ENCODE measurements at places on chromosomes 3 and 15.
A peak's percentile ranks its signal among the peaks of the same experiment; 100 is the strongest.

- no peak for DNase-seq
Measured at GRCh38 chr3:143469159-143469558, 349.6 kb downstream of the CHST2 start.

DNA sequence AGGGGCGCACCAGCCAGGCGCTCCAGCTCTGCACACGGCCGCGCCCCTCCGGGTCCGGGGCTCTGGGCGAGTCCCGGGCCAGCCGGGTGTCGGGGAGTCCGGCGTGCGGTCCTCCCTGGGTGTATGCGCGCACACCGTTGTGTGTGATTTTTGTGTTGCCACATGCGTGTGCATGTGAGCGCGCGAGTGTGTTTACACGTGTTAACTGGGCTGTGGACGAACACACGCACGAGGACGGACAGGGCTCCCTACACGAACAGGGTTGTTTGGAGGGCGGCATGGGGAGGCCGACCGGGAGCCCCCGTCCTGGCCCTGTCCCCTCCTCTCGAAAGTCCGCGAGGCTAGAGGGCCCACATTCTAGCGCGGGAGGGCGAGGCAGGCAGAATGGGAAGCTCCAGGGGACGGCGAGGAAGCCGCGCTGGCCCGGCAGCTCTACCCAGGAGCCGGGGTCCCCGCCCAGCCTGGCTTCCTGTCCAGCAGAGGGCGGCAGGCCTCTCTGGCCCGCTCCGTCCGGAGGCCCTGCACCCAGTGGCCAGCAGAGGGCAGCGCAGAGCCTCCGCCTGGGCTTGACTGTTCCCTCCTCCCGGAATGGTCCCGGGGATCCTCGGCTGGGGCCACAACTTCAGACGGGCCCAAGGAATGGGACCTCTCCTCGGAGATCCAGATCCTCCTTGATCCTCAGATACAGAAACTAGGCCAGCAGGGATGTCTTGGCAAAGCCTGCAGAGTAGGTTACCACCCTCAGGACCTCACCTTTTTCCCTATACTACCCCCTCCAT is 611 bp upstream of the LINGO1 start:
- DNase-seq = peak; percentile 53

GRCh38 chr3:78812166-78812565 is 955.6 kb downstream of the ROBO1 start:
- no peak for DNase-seq

DNA sequence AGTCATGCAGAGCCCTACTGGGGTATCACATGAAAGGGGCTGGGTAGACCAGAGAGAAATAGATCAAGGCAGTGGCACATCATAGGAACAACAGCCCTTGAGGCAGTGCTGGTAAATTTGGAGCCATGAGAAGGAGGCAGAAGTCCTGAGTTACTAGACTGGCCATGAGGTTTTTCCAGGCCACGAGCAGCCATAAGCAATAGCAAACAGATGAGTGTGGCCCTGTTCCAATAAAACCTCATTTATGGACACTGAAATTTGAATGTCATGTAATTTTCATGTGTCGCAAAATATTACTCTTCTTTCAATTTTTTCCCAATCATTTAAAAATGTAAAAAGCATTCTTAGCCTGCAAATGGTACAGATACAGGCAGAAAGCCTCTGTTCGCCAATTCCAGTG is 28.1 kb upstream of the LRRN1 start:
- no peak for DNase-seq

DNA sequence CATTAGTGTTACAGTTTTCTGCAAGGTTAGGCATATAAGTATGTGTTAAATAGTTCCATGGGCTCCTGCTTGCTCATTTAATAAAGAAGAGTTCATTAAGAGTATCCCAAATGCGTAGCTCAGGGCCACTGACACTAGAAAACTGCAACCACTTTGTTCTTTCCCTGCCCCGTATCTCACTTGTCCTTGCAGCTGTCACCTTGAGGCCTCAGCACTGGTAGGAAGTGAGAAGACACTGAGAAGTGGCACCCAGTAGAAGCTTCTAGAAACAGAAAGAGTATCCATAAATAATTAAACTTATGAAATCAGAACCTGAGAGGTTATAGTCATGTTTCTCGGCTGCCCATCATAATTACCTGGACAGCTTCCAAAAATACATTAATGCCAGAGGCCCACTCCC is 266.0 kb downstream of the KCNMB2 start:
- DNase-seq = peak; percentile 10

GRCh38 chr3:355622-356021 is 159.1 kb downstream of the CHL1 start:
- no peak for DNase-seq

DNA sequence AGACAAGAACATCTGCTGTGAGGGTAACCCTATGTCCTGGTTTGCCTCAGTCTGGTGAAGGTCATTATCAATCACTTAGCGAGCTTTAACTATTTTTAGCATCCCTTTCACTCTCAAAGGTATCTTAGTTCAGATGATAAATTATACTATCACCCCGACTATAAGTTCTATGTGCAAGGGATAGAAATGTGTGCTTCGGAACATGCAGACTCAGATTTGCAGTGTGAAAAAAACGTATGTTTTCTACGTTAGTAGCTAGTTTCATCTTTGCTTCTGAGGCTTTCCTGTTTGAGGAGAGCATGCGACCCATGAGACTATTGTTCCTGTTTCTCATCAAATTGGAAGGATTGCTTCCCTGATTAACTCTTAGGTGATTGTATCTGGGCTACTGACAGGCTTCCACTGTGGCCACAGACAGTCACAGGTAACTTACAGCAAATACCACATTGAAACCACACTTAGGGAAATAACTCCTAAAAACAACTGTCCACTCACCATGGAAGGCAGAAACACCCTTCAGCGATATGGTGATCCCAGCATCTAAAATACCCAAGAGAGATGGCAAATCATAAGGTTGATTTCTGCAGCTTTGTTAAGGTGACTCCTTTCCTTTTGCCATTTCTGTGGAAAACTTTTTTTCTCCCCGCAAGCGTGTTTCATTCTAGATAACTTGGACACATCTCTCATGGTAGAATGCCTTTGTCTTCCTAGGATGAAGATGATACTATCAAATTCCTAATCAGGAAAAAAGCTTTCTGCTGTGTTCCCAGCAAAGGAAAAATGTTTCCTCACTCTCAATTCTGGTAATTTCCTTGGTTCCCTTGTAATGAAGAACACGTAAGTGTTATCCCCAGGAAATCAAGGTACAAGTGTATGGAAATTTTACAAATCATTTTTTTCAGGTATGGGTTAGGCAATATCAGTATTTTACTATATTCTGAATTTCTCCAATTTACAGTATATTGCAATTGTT is 5.2 kb downstream of the GCSAM start:
- DNase-seq = no peak

- peak; percentile 20 for DNase-seq
Measured at GRCh38 chr3:12969486-12969885, 103.7 kb downstream of the IQSEC1 start.

GRCh38 chr15:91524534-91524933 is 329.0 kb upstream of the SLCO3A1 start:
- no peak for DNase-seq

DNA sequence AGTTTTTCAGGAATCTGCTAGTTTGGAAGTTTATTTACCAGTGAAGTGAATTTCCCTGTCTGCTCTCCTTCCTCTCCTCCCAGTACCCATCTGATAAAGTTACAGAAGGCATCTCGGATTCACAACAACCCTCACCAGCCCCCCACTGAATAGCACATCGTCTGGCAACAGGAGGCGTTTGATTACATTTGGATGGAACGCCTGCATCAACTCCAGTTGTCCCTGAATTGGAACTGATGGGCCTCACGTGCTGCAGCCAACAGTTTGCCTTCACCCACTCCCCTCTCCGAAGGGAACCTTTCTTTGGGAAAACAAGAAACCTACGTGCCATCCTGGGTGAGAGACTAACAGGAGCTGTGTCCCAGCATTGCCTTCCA is 59.5 kb upstream of the BCL6 start:
- no peak for DNase-seq

DNA sequence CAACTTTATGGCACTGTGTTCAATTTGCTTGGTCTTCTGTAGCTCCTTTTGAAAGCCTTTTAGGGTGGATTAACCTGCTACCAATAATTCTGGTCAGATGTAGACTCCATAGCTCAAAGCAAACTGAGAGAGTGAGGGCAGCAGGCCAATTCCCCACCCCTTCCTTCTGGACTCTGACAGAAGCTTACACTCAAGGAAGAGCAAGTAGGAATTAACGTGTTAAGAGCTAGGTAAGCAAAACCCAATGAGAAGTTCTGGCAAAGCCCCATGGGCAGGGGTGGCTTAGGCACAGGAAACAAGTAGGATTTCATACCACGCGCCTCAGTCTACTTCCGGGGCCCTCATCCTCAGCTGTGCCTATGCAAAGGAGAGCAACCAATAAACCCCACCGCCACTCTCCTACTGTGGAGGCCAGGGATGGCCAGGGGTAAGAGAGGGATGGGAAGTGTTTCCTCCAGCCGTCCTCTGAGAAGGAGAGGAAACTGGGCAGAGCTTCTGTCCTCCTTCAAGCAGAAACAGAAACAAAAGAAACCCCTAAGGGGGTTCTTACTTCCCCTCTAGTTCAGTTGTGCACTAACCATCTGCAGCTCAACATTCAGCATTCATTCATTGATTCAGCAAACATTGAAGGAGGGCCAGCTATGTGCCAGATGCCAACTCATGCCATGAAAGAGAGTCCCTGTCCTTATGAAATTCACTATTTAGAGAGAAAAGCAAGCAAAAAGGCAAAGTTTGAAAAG is 12.6 kb downstream of the CCR5 start:
- no peak for DNase-seq

GRCh38 chr3:39712413-39713048 is 96.9 kb upstream of the MYRIP start:
- no peak for DNase-seq

GRCh38 chr3:31571325-31571724 is 38.6 kb downstream of the STT3B start:
- DNase-seq = no peak

GRCh38 chr15:48645558-48646330 is at the start of gene FBN1:
FBN1 (minus strand) TSS chr15:48645709; CDS start chr15:48644769, 940 bp downstream.
- DNase-seq = no peak

DNA sequence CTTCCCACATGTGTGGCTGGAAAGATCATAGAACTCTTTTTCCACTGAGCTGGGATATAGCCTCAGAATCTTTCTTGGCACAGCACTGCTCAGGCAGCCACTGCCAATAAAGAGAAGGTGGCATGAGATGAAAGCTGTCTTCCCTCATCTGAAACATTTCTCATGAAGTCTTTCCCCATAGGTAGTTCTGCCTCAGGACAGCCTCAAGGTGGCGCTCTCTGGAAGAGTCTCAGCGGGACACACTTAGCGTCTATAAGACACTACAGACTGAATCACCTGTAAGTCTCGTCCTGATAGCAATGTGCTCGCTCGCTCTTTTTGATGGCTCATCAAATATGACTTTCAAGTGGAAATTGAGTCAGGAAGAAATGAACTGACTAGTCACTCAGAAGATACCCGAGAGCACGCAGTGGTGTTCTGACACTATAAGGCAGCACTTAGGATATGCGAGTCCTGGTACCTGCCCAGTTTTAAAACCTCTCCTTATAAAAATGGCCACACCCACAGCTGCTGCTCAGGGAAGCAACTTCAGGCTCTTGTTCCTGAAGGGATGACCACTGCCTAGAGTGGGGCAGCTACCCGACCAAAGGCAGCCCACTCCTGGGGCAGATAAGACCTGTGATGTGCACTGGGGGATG is 269.5 kb downstream of the SUCLG2 start:
- DNase-seq = peak; percentile 1

DNA sequence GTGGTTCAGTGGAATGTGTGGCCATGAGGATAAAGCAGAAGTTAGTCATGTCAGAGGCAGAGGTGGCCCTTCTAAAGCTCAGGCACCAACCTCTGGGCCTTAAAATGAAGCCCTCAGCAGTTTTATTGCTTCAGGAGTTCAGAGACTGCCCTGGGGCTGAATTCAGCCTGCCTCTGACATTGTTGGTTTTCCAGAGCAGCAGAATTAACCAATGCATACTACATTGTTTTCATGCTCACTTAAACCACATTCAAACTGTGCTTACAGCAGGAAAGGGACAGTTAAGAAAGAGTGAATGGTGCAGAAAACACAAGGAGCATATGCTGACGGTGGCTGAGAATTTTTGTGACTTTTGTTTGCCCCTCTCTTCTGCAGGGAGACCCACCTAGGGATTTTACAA is 320.2 kb downstream of the CHST2 start:
- DNase-seq = no peak

DNA sequence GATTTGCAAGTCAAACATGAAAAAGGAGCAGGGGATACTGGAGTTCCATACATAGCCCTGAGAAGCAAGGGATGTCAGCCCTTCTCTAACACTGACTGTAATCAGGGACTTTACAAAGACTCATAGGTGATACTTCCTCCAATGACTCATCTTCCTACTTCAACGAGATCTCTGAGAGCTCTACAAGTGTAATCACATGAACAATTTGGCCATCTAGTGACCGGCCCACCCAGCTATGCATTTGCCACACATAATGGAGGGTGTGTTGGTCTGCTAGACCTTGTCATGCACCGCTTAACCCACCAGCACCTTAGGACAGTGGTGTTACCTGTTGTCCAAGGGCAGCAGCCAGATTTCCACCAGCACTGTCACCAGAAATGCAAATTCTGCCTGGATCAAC is 75.3 kb downstream of the NCEH1 start:
- no peak for DNase-seq

GRCh38 chr15:28984421-28985315 is 98.9 kb downstream of the APBA2 start:
- no peak for DNase-seq

GRCh38 chr3:134313847-134314587 is 60.2 kb downstream of the AMOTL2 start:
- no peak for DNase-seq

DNA sequence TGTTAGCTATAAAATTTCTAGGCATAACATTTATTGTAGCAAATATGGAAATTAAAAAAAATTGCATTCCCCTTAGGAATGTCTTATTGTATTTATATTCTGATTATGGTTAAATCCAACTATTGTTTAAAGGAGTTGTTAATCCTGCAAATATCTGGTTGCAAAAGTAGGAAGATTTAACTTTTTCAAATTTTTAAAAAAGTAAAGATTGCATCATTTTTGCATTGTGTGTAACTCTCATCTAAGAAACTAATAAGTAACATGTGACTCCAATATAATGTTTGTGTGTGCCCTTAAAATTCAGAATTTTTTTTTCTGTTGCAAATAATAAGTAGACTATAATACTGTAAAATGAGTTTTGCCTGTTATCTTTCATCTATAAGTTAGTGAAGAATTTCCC is 204.1 kb upstream of the DPH6 start:
- DNase-seq = no peak

- no peak for DNase-seq
Measured at GRCh38 chr3:145087038-145087437, 1073.9 kb downstream of the PLOD2 start.

- no peak for DNase-seq
Measured at GRCh38 chr3:111739311-111739911, 119.7 kb upstream of the PHLDB2 start.

GRCh38 chr15:89641053-89641452 is 14.2 kb downstream of the KIF7 start:
- DNase-seq = no peak

GRCh38 chr3:67781218-67781617 is 126.8 kb upstream of the SUCLG2 start:
- DNase-seq = no peak

GRCh38 chr3:119560160-119560559 is 746 bp upstream of the CD80 start:
- no peak for DNase-seq
